ENCODE measurements at places on chromosomes 6 and 20.
A peak's percentile ranks its signal among the peaks of the same experiment; 100 is the strongest.

DNA sequence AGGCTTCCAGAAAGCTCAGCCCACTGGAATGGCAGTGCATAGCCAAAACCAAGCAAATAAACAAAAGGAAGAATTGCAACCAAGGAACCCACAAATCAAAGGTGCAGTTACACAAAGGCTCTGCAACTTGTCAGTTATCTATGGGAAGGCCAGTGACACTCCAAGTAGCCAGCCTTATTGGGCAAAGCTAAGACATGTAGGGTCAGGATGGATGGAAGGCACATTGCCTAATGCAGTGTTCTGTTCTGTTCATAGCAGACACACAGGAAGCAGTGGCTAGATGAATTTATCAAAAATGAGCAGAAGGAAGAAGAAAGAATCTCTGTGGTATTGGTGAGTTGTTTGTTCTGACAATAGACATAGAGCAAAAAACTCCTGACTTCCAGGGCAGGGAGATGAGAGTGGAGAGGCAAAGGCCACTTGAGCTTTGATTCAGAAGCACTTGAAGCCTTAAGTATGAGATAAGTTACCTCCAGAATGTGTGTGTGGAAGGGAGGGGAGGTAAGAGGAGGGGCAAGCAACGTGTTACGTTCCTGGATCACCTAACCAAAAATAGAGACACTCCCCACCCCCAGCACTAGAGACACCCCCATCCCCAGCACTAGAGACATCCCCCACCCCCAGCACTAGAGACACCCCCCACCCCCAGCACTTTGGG is 57.9 kb upstream of the AKAP12 start:
- DNase-seq = no peak

GRCh38 chr20:40291493-40292135 is 397.4 kb downstream of the MAFB start:
- DNase-seq = no peak

- DNase-seq = no peak
These were observed 98.9 kb downstream of the SMPDL3A start for GRCh38 chr6:122887941-122888340.

DNA sequence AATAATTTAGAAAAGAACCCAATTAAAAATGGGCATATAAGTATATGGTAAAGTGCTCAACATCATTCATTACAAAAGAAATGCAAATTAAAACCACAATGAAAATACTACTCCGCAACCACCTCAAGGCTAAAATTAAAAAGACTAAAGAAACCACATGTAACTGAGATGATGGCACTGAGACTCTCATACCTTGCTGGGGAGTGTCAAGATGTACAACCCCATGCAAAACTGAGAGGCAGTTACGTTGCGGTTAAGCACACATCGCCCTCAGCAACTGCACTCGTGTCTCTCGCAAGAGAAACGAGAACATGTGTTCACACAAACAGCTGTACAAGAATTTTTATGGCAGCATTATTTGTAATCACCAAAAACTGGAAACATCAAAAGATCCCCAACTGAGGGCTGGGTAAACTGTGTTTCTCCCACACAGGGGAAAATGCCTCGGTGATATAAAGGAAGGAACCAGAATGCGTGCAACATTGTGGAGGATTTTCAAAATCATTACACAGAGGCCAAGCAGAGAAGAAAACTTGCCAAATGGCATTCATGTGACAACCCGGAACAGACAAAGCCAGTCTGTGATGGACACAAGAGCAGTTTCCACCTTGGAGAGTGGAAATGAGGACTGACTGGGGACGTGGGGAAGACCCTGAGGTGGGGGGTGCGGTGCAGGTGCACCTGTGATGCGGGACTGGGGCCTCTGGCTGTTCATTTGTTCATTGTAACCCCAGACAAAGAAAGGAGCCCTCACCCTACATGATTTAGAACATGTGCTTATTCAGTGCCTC is 144.9 kb downstream of the WDR27 start:
- DNase-seq = no peak

DNA sequence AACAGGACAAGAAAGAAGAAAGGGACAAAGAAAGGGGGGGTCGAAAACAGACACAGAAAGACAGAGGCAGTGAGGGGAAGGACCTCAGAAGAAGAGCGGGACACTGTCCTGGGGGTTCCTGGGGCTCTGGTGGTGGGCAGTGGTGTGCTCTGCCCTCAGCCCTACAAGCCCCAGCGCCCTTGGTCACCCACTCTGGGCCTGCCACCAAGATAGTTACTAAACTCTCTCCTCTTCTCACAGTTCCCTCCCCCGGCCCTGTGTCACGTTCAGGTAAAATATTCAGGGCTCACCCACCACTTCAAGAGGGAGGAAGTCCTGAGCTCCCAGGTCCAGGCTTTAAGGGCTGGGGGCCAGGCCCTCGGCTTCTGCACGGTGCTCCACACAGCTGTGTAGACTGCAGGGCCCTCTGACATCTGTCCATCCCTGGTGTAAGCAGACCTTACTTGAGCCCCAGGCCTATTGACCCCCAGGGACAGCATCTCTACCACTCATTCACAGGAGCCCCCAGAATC is 87.4 kb downstream of the MRPL14 start:
- DNase-seq = no peak

DNA sequence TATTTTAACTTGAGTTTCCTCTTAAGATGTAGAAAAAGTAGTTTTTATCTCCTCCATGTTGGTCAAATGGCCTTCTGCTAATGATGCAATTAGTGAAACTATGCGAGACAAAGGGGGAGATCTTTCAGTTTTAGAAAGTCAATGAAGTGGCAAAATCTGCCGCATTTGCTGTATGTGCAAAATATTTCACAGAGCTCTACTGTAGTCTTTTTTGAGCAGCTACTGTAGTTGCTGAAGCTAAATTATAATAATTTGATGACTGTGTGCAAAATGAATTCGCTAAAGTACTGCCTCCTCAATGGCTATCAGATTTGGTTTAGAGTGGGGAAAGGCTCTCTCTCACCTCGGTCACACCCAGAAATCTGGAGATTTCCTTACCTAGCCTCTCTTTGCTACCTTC is 267.6 kb upstream of the ZFP64 start:
- no peak for DNase-seq

DNA sequence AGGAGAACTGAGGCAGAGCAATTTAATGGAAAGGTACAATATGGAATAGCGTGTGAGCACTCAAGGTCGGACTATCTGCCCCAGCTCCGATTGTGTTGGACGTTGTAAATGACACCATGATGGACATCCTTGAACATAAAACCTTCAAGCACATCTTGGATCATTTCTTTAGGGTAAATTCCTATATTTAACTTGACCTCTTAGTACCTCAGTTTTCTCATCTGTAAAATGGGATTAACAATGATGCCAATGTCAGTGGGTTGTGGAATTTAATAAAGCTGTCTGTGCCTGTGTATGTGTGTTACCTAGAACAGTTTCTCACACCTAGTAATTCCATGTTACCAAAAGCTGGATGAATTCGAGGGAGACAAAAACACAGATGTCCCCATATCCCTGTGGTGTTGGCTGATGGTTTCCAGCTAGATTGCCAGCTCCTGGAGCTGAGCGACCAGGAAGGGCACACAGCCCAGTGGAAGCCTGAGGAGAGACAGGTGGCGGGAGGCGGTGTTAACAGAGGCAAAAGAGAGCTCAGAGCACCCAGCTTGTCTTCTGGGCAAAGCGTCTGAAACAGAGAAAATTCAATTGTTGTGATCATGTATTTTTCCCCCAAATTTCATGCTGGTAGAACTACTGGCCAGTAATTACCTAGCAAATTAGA is 32.6 kb downstream of the MDFI start:
- no peak for DNase-seq

GRCh38 chr6:52164319-52165094 is 21.7 kb upstream of the IL17A start:
- DNase-seq = no peak

DNA sequence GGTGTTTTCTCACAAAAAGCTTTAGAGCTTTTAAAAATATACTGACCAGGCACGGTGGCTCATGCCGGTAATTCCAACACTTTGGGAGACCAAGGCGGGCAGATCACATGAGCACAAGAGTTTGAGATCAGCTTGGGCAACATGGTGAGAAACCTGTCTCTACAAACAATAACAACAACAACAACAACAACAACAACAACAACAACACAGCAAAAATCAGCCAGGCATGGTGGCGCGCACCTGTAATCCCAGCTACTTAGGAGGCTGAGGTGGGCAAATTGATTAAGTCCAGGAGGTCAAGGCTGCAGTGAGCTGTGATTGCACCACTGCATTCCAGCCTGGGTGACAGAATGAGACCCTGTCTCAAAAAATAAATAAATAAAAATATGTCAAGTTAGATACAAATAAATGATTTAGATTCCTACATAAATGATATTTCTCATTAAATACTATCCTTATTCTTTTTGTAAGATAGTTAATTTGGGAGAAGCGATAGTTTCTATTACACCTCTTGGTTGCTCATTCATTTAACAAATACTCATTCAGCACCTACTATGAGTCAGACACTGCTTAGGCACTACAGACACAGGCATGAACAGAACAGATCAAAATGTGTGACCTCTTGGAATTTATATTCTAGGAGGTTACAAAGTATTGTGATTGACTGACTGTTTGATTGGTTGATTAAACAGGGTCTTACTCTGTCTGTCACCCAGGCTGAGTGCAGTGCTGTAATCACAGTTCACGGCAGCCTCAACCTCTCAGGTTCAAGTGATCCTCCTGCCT is 83.5 kb upstream of the BEND3 start:
- no peak for DNase-seq

- no peak for DNase-seq
These were observed 19.6 kb upstream of the TRAM2 start for GRCh38 chr6:52596371-52597028.

- no peak for DNase-seq
These were observed 32.1 kb downstream of the TXNDC5 start for GRCh38 chr6:7878401-7878964.

- DNase-seq = no peak
These were observed 12.1 kb downstream of the HIVEP2 start for GRCh38 chr6:142932889-142933288.

DNA sequence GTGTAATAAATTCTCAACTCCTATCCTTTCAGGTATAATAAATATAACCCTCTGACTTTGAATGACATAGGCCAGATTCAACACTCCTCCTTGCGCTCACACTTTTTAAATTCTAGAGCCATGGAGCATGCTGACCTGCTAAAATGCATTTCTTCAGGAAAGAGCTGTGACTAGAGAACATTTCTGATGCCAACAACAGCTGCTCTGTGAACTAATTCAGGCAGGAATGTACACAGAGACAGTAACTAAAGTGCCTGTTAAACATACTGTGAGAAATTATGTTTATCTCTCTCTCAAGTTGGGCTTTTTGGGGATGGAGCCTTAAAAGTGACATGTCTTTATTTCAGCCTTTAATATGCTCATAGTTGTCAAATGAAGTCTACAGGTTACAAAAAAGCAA is 8.3 kb downstream of the NHSL1 start:
- DNase-seq = no peak

GRCh38 chr20:57698116-57698866 is 11.5 kb downstream of the PMEPA1 start:
- DNase-seq = peak; percentile 94

DNA sequence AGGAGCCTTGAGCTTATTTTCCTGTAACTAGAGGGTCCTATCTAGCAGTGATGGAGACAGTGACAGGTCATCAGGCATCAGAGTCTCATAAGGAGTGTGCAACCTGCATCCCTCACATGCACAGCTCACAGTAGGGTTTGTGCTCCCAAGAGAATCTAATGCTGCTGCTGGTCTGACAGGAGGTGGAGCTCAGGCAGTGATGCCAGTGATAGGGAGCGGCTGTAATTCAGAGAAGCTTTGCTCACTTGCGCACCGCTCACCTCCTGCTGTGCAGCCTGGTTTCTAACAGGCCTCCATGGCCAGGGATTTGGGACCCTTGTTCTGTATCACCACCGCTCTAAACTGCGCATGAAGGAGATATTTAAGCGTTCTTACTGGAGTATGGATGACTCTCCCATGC is 5.3 kb downstream of the KIF25 start:
- no peak for DNase-seq

GRCh38 chr6:44489910-44490604 is 102.6 kb downstream of the CDC5L start:
- DNase-seq = peak; percentile 91

- no peak for DNase-seq
These were observed 36.3 kb upstream of the NRSN1 start for GRCh38 chr6:24089736-24090135.

DNA sequence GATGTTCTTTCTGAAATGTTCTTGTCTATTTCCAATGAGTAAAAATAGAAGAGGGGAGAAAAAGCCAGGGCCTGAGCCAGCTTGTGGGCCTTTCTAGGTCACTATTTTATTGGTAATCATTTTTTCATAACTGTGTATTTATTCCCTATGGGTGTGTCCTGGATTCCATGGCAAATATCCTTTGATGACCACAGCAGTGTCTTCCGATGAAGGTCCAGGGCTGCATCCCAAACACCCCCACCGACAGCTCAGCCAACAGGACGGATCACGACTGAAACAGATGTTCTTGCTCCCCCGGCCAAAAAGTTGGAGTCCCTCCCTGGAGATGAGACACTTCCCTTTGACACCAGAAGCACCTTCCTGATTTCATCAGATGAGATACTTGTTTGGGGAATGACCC is 105.4 kb upstream of the PLEKHG1 start:
- DNase-seq = no peak

DNA sequence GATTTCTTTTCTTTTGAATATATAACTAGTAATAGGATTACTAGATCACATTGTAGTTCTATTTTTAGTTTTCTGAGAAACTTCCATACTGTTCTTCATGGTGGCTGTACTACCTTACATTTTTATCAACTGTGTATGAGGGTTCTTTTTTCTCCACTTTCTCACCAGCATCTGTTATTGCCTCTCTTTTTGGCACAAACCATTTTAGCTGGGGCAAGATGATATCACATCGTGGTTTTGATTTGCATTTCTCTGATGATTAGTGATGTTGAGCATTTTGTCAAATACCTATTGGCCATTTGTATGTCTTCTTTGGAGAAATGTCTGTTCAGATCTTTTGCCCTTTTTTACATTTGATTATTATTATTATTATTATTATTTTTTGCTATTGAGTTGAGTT is 86.1 kb upstream of the TCF21 start:
- no peak for DNase-seq

DNA sequence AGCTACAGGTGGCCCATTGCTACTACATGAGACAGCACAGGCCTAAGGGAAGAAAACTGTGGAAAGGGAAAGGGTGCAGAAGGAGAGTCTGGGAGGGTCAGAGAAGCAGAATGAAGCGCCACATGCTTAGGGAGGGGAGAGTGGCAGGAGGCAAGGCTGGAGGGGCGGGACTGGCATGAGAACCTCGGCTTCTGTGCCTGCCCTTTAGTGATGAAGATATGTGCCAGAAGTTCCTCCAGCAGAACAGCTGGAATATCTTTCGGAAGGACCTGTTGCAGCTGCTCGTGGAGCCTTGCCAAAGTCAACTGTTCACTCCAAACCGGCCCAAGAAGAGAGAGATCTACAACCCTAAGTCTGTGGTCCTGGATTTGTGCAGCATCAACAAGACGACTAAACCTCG is 61.8 kb downstream of the CNBD2 start:
- DNase-seq = no peak

DNA sequence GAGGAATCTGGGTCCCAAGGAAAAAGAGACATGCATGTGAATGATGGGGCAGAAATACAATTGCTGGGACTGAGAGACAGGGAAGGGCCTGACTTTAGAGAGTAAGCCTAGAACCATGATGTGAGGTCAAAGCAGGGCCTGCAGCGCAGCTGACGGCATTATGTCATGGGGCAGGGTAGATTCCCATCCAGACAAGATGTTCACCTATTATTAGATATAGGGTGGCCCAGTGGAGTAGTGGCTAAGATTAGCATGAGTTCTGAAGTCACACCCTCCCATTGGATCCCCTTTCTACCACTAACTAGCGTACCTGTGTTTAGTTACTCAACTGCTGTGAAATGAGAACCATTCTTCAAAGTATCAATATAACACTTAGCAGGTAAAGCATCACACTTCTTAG is 39.6 kb downstream of the NDUFAF5 start:
- no peak for DNase-seq

GRCh38 chr20:49366687-49367086 is 88.8 kb upstream of the ZNFX1 start:
- DNase-seq = no peak
